HCT116 (cell line): ENCODE measurements at places on chromosomes 12 and 14. TPM values are rescaled to one million over a fixed set of nuclear protein-coding genes. Genes with fewer than 3 reads are reported as not detected.

DNA sequence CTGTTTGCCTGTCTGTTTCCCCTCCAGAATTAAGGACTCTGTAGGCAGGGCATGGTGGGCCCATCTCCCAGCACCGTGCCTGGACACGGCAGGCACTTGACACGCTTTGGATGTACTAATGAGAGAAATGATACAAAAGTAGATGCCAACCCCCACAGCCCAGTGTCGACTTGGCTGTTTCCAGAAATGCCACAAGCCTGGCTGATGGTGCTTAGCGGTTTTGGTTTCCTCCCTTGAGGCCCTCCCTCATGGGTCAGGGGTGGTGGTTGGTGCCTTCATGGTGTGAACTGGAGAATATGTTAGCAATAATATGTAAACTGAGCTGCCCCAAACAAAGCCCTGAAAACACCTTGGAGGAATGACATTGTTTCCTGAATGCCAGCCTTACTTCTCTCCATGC is 55.5 kb upstream of the ESRRB start:
- H3K27ac ChIP-seq, result no peak overlapping the region
- H3K36me3 ChIP-seq, result no peaks in the 10 kb centered on the region
- no peak overlapping the region for H3K4me3 ChIP-seq
- H3K4me1 ChIP-seq, result no peaks in the 10 kb centered on the region
- no peaks in the 10 kb centered on the region for H3K27me3 ChIP-seq
- DNase-seq, result no peak

DNA sequence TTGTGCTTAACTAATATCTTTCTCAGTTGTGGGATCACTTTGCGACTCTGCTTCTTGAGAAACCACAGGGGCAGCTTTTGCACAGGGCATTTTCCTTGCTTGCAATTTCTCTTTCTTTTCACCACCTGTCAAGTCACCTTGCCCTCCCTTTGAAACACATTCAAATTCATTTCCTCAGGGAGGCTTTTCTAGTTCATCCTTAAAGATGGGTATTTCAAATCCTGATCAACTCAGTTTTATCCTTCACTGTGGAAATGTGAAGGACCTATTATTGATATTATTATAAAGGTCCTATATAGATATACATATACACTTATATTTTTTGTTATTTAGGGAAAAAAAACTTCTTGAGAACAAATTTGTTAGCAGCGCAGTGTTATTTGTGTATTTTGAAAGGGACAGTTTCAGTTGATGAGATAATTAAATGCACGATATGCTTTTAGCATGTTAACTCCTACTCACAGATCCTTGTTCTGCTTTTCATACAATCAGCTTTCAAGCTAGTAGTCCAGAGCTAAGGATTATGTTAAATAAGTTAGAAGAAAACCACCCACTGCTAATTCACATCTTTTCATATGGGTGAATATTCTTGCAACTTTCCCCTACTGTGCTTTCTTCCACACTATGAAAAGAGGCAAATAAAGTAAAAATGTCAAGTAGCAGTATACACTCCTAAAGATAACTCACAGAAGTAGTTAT is 501.4 kb upstream of the RGS6 start:
- no peak overlapping the region for H3K27ac ChIP-seq
- DNase-seq, result no peak
- H3K36me3 ChIP-seq, result 0 out of 2 replicates have a peak, but pooled peaks cover 3% of the 10 kb centered on the region
- no peaks in the 10 kb centered on the region for H3K4me1 ChIP-seq
- no peaks in the 10 kb centered on the region for H3K27me3 ChIP-seq

DNA sequence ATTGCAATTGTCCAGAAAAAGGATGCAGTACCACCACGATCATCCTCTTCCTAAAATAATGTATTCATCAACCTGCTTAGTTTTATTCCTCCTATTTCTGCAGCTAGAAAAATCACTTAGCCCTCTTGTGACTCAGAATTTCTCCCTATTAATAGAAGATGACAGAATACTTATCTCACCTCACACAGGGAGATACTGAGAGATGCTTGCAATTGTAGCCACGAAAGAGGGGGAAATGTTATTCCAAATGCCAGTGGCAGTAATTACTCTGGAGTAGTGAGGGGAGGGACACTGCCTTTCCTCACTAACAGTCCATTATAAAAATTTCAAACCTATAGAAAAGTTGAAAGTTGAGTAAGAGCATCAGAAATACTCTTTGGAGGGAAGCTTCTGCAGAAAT is 11.8 kb upstream of the DUSP6 start:
- DNase-seq, result no peak
- H3K36me3 ChIP-seq, result no peaks in the 10 kb centered on the region
- H3K27me3 ChIP-seq, result no peaks in the 10 kb centered on the region
- H3K27ac ChIP-seq, result no peak overlapping the region
- H3K4me1 ChIP-seq, result peaks cover 4% of the 10 kb centered on the region

DNA sequence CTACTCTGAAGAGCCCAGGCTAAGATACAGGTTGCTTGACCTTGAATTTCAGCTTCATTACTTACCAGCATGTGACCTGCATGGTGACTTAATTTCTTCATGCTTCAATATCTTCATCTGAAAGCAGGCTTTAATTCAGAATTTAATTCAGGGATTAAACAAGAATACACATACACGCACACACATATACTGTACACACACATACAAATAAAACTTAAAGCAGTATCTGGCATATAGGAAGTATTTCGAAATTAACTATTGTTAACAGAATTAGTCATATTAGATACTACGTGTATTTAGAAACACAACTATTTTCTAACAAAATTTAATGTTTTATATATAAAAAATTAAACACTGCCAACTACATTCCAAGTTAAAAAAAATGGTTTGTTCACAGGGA is 640.3 kb downstream of the SLC6A15 start:
- no peaks in the 10 kb centered on the region for H3K27me3 ChIP-seq
- no peaks in the 10 kb centered on the region for H3K4me1 ChIP-seq
- no peak overlapping the region for H3K27ac ChIP-seq

GRCh38 chr12:90791445-90791844 is 163.5 kb downstream of the CCER1 start:
- H3K36me3 ChIP-seq, result no peaks in the 10 kb centered on the region
- no peaks in the 10 kb centered on the region for H3K4me1 ChIP-seq
- H3K27ac ChIP-seq, result no peak overlapping the region
- DNase-seq, result no peak
- H3K4me3 ChIP-seq, result no peak overlapping the region

GRCh38 chr14:77086017-77086727 is 11.9 kb upstream of the CIPC start:
- H3K27ac ChIP-seq, result no peak overlapping the region
- H3K36me3 ChIP-seq, result no peaks in the 10 kb centered on the region
- H3K4me3 ChIP-seq, result no peak overlapping the region
- H3K27me3 ChIP-seq, result no peaks in the 10 kb centered on the region
- peaks cover 22% of the 10 kb centered on the region for H3K4me1 ChIP-seq
- DNase-seq, result no peak

Gene ST8SIA1
- not detected for total RNA-seq

Gene SOAT2
- 0.17 TPM for total RNA-seq
